ENCODE measurements at places on chromosomes 12 and 14. TPM values are rescaled to one million over a fixed set of nuclear protein-coding genes. Genes with fewer than 3 reads are reported as not detected.

PAX9 gene
- not detected for total RNA-seq

- no peak for DNase-seq
Observed at GRCh38 chr12:22610131-22610530, 14.8 kb upstream of the ETNK1 start.

CACNA2D4 gene
- total RNA-seq: 0.70 TPM

DNA sequence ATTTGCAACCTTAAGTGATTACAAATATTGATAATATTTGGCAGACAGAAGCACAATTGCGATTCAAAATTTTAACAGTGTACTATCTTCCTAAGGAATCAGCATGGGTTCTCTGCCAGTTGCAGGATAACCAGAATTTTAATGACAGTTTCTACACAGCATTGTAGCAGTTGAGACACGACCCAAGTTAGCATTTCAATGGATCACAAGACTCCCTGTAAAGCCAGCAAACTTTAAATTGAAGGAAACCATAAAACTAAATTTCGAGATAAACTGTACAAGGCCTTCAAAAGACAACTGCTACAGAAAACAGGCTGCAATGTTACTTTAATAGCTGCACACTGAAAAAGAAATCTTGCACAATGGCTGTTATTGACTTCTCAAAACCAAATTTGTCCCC lies 154.9 kb downstream of the MED13L start:
- DNase-seq: no peak

GRCh38 chr14:90288651-90289355 lies 32.5 kb downstream of the PSMC1 start:
- peak; percentile 45 for DNase-seq

GRCh38 chr14:39432619-39433451 lies 602 bp upstream of the FBXO33 start:
- DNase-seq: peak; percentile 94

- peak; percentile 23 for DNase-seq
Observed at GRCh38 chr12:100566887-100567637, 6.4 kb upstream of the GAS2L3 start.

DNA sequence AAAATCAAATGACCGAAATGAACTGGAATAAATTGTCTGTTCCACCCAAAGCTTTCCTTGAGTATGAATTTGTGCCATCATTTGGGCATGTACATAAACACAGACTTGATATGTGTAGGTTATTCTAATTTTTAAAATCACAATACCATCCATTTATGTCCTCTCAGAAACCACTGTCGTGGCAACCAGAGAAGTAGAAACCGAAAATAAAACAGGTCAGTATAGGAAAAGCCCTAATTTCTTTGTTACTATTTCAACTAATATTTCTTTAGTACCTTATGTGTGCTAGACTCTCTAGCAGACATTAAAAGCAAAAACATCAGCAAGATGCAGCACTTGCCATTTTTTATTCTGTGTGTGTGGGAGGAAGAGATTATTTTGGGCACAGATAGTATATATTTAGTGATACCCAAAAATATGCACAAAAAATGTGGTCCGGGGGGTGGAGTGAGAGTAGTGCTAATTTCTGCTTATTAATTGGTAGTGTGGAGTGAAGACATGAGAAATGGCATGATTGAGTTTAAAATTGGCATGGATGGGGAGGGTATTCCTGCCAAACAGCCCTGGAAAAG lies 130.8 kb upstream of the CNTN1 start:
- DNase-seq: no peak

EID3 gene
- 3.3 TPM for total RNA-seq

DNA sequence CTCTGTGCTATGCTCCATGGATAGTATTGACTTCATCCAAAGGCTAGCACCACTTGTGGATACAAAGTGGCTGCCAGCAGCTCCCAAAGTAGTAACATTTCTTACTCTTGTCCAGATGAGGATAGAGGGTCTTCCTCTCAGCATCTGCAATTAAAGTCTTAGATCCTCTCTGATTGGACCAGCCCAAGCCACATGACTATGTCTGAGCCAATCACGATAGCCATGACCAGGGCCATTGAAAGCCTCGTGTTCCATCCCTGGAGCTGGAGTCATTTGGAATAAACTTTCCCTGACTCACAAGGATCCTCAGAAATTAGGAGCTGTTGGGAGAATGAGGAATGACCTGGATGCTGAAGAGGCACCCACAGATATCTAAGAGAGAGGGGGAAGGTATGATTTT lies 28.5 kb upstream of the SLC24A4 start:
- no peak for DNase-seq

DNA sequence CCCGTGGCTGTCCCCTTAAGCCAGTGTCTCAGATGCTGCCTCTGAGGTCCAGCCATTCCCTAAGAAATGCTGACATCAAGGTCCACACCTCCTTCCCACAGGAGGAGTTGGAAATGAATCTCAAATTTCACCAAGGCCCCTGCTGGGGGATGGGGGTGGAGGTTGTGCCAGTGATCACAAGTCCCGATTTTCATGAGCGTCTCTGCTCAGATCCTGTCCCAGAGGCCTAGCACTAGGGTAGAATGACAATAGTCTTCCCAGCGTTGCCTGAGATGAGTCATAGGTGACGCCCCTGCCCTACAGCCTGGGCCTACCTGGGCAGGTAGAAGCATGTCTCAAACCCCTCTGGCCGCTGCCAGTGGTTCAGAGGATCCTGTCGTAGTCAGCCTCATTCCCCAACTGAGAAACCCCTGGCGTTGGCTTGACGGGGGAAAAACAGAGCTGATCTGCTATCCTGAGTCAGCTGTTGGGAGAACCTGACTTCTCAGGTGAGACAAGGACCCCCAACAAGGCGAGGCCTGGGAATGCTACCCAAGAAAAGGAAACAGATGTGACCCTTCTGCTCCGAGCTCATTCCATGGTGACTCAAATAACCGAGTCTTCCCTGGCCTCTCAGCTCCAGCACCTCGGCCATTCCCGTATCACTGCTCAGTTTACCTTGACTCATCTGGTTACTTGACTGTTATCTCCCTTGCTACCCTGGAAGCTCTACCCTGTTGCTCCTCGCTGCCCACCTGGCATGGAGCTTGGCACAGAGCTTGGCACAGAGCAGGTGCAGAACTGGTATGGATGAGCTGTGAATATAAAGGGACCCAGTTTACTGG lies 21.8 kb upstream of the SPPL3 start:
- DNase-seq: no peak

FZD10 gene
- total RNA-seq: 0.14 TPM

DNA sequence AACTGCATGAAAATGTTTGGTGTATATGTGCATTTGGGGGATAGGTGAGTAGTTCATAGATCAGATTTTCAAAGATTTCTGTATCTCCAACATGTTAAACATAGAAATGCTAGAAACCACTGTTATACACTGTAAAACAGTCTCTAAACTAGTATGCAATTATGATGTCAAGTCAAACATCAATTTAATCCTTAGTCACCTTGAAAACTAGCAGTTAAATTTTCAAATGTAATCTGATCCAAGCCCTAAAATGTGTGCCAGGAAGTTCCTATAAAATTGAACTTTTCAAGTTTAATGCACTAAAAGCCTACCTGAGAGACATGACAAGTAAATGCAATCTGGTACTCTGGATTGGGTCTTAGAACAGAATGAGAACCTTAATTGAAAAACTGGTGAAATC lies 14.5 kb downstream of the SLC35F4 start:
- no peak for DNase-seq

- DNase-seq: no peak
Observed at GRCh38 chr12:110756611-110757010, 13.9 kb upstream of the PPP1CC start.

- DNase-seq: no peak
Observed at GRCh38 chr14:72736786-72737559, 156.9 kb downstream of the DPF3 start.

GRCh38 chr14:75310295-75311111 lies 31.9 kb downstream of the FOS start:
- no peak for DNase-seq

DNA sequence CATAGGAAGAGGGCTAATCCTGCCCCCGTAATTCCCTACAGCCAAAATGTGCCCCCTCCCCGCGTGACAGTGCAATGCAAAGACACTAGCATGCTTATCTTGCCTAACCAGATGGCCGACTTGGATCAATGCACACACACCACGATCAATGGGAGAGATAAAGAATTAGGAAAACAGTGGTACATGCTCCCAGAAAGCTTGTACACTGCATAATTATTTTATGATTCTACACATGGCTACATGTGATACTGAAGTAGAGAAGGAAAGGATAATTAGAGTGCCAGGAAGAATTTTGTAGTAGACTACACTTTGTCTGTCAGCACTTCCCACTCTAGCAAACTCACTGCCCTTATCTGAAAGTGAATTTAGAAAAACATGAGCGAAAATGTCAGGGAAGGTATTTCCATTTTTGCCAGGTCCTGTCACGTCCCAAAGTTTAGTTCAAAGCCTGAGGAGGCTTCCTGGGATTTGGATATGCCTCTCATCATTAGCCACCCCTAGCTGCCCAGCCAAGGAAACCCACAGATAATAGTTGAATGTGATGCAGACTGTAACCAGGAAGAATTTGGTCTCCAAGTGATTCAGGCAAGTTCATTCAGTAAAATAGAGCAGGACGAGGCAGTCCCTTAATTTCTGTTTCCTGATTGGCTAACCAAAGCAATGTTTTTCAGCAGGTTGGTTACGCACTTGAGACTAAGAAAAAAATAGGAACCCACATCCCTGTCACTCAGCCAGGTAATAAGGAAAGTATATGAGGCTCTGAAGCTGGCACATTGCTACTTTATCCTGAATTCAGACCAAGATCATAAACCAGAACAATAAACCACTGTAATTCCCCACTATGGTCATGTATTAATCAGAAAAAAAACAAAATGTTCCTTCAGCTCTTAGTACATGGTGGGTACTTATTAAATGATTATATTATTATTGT lies 199.6 kb upstream of the OTX2 start:
- DNase-seq: peak; percentile 9

DNA sequence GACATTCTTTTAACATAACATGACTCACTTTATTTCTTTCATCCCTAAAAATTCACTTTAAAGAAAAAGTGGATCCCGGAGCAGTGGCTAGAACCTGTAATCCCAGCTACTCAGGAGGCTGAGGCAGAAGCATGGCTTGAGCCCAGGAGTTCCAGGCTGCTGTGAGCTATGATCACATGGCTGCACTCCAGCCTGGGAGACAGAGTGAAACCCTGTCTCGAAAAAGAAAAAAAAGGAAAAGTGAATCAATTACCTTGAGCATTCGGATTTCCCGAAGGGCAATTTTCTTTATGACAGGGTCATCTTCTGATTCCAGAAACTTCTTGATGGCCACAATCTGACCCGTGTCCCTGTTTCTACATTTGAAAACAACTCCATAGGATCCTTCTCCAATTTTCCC lies 1.2 kb downstream of the CDKL1 start:
- DNase-seq: no peak

OLR1 gene
- 0.11 TPM for total RNA-seq

P2RX2 gene
- not detected for total RNA-seq

CIROP gene
- 0.15 TPM for total RNA-seq

GRCh38 chr12:79895071-79895470 lies 39.8 kb downstream of the PPP1R12A start:
- no peak for DNase-seq

DNA sequence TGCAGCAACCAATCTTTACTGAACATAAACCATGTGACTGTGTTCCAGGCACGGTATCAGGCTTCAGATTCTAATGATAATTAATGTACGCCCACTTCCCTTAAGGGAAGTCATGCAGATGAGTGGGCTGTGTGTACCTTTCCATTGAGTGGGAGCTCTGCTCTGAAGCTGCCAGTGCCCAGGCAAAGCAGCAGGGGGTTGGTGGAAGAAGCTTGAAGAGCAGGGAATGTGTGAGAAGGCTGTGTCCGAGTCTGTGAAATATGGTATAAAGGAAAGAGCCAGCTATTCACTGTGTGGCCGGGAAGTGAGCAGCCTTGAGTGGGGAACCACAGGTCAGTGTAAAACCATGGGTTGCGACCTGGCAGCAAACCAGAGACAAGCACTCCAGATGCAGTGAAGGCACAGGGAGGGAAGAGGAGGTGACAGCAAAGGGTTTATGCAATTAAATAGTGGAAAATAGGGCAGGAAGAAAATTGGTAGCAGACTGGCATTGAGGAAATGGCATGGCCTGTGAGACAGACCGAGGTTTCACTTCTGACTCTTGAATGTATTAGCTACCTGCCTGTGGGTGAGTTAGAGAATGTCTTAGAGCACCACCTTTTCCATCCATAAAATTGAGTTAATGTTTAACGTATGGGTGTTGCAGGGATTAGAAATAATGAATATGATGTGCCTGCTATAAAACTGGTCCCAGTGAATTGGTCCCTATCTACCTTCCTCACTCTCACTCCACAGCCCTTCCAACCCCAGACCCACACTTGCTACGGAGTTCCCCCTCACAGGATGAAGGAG lies 116.4 kb downstream of the NTF3 start:
- no peak for DNase-seq

PLEKHD1 gene
- total RNA-seq: 0.21 TPM

DNA sequence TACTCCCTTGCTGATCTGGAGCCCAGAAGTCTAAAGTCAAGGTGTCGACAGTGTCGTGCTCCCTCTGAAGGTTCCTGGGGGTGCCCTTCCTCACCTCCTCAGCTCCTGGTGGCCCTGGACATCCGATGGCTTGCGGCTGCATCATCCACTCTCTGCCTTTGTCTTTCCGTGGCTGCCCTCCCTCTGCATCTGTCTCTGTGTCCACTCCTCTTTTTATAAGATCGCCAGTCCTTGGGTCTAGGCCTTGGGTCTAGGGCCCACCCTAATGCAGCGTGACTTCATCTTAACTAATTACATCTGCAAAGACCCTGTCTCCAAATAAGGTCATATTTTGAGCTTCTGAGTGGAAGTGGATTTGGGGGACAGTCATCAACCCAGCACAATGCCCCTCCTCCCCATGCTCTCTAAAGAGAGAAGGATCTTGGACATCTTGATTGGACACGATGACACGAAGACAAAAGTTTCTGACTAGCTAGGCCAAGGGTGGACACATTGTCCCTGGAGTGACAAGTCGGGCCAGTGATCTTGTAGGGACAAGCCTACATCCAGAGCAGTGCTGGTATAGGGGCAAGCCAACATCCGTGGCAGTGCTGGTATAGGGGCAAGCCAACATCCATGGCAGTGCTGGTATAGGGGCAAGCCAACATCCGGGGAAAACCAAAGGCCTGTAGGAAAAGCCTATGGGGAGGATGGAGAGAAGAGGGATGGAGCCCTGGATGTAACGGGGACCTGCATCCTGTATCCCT lies 93.9 kb upstream of the DIO3 start:
- no peak for DNase-seq

- DNase-seq: peak; percentile 62
Observed at GRCh38 chr14:30521899-30522736, 36.8 kb upstream of the G2E3 start.

GLS2 gene
- total RNA-seq: 1.4 TPM

Data from cardiac muscle cell (in vitro differentiated cells and primary cell).